Upper lobe of left lung (tissue), 6 donors: ENCODE measurements at places on chromosomes 3 and 15. TPM values are rescaled to one million over a fixed set of nuclear protein-coding genes. Genes with fewer than 3 reads are reported as not detected.
A peak's percentile ranks its signal among the peaks of the same experiment; 100 is the strongest.

Gene ARL13B
- total RNA-seq = 24.7 TPM

Gene MESP2
- total RNA-seq = 0.26 TPM

DNA sequence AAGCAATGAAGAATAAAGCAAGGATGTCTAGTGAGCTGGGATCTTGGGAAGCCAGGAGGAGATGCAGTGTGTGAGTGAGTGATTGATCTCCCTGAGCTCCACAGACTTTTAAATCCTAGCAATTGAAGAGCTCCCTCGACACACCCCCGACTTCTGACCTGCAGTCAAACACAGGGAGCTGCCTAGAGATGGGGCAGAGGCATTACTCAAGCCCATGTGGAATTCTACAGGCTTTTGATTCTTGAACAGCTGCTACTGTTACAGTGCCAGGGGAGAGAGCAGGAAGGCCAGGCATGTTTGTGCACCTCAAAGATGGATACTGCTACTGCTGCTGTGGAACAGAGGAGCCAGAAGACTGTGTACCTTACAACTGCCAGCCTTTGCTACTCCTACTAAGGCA, 1403.1 kb upstream of the ALCAM start:
- DNase-seq = no peak

DNA sequence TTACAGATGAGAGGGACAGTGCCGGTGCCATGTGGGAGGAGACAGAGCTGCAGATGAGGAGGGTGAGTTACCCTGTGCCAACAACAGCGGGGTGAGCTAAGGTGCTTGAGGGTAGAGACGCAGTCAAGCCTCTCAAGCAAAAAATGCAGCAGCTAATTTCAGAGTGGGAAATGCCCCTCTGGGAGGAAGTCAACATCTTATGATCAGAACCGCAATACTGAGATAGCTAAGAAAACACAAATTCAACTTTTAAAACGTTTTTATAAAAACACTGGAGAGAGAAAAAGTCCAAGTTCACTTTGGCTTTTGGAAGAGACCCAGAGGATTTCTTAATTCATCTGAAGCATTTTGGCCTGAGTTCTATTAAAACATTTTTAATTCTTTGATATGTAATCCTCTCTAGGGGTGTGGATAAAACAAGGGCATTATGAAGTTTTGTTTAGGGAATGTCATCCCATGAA, 319.2 kb downstream of the SLC9A9 start:
- DNase-seq = peak; percentile 33

GRCh38 chr15:36598529-36599177, 19.2 kb downstream of the CDIN1 start:
- DNase-seq = no peak

GRCh38 chr15:83695901-83696425, 42.0 kb downstream of the ADAMTSL3 start:
- no peak for DNase-seq

- DNase-seq = no peak
Observed at GRCh38 chr3:31166249-31166885, 271.9 kb upstream of the GADL1 start.

- DNase-seq = no peak
Observed at GRCh38 chr3:119653876-119654275, 6.5 kb downstream of the POPDC2 start.

- no peak for DNase-seq
Observed at GRCh38 chr3:138854204-138854603, 19.5 kb upstream of the PIK3CB start.

DNA sequence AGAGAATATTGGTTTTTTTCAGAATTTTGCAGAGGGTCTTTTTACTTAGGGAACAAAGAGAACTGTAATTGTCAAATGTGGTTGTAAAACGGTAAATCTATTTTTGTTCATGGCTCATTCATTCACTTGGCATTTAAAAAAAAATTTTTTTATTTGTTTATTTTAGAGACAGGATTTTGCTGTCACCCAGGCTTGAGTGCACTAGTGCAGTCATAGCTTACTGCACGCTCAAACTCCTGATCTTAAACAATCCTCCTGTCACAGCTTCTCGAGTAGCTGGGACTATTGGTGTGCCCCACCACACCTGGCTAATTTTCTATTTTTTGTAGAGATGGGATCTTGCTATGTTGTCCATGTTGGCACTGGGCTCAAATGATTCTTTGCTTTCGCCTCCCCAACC, 301.8 kb downstream of the LPP start:
- no peak for DNase-seq

GRCh38 chr15:90872486-90873184, 4.2 kb downstream of the FURIN start:
- no peak for DNase-seq

DNA sequence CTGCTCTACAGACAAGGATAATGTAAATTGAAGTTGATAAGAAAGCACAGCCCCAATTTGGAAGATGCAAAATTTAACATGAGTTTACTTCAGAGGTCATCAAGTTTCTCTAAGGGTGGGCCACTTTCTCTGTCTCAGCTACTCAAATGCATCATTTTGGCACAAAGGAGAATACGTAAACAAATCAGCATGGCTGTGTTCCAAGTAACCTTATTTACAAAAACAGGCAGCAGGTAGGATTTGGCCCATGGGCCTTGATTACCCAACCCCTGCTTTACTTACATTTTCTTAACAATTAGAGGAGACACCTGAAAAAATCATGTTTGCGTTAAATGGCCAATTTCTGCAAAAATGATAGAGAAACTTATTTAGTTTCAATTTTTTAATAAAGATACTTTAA, 181.7 kb downstream of the GBE1 start:
- no peak for DNase-seq

Gene CAND2
- 7.3 TPM for total RNA-seq

GRCh38 chr3:71601811-71602210, 18.3 kb upstream of the FOXP1 start:
- no peak for DNase-seq

DNA sequence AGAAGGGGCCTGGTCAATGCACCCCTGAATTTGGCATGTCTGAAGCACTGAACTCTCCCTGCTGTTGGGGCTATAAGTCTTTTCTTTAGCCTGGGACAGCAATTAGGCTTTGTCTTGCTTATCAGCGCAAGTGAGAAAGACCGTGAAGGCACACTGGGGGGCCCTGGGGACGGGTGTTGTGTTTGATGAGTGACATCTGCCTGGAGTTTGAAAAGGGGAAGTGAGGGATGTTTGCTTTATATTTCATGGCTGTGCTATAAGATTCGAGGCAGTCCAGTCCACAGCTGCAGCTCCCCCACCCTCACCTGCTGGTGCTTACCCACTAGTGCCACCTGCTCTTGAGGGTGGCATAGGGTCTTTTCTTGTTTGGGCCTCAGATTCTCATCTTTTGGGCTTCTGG, 44.8 kb downstream of the CEMIP start:
- no peak for DNase-seq

DNA sequence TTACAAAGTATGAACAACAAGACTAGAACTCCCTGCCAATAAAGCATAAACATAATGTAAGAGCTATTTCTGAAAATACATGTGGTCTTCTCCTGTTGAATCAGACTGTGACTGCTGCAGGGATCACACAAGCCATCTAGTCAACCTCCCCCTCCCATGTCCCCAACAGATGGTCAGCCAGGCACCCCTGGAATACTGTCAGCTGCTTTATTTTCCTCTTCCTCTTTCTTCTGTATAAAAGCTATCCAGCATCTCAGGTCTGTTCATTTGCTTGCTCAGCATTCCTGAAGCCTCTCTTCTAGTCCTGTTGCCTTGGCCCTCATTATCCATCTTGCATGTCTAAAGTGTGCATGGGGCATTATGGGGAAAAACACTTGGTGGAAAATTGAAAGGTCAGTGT, 6.5 kb upstream of the MINDY4B start:
- DNase-seq = no peak

Gene DOCK3
- 0.43 TPM for total RNA-seq

Gene TAGLN3
- total RNA-seq = not detected

GRCh38 chr15:50916400-50916799, 7.9 kb downstream of the AP4E1 start:
- no peak for DNase-seq

- DNase-seq = no peak
Observed at GRCh38 chr3:158918008-158918407, 116.2 kb downstream of the MFSD1 start.

GRCh38 chr3:145849115-145849514, 311.9 kb downstream of the PLOD2 start:
- DNase-seq = no peak

DNA sequence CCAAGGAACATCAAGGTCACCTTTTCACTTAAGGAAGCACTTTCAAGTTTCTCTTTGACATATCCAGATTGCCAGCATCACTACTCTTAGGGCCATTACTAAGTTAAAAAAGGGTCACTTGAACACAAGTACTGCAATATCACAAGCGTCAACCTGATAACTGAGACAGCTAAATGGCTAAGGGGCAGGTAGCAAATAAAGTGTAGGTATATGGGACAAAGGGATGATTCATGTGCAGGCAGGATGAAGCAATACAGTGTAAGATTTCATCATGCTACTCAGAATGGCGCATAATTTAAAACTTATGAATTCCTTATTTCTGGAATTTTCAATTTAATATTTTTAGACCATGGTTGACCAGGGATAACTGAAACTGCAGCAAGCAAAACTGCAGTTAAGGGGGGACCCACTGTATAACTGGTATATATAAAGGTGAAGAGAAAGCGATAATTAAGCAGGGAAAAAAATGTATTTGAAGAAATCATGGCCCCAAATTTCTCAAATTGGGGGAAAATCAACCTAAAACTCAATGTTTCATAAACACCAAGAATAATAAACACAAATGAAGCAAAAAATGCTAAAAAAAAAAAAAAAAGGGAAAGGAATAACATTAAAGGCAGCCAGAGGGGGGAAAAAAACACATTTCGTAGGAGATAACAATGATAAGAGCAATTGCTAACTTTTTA, 13.1 kb downstream of the CCR1 start:
- no peak for DNase-seq

GRCh38 chr15:86611417-86612040, 531.9 kb downstream of the AGBL1 start:
- no peak for DNase-seq

Gene PLA2G4E
- total RNA-seq = not detected

Gene WDR6
- 147 TPM for total RNA-seq

- DNase-seq = peak; percentile 38
Observed at GRCh38 chr3:148962513-148962912, 28.8 kb upstream of the GYG1 start.

GRCh38 chr15:31101262-31102038, at the start of gene TRPM1:
TRPM1 (minus strand) TSS chr15:31101725; CDS start chr15:31081355, 20,370 bp downstream.
- no peak for DNase-seq

DNA sequence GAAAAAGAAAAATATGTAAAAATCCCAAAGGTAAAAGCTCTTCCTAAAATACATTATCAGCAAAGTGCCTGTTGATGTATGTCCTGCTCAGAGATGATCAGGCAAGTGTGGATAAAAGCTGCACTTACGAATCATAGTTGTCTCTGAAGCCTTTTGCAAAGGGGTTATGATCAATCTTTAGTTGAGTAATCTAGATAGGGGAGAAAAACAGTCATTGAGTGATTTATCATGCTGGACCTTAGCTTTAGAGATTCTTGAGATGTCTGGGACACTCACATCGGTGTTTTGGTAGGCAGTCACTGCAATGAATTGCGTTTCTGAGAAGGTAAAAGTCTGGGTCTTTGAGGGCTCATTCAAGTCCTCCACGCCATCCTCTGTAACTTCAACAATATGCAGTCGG, 3.7 kb downstream of the EOMES start:
- no peak for DNase-seq

Gene SEMA3G
- 69.0 TPM for total RNA-seq

- no peak for DNase-seq
Observed at GRCh38 chr3:188697127-188697526, 474.6 kb upstream of the TPRG1 start.

GRCh38 chr3:115922681-115923347, 299.5 kb downstream of the GAP43 start:
- DNase-seq = no peak

GRCh38 chr3:45691842-45692241, 2.6 kb downstream of the SACM1L start:
- no peak for DNase-seq

Gene ERICH6
- total RNA-seq = not detected

Gene COL6A5
- total RNA-seq = 6.1 TPM
